ENCODE measurements at places on chromosomes 7 and 10. TPM values are rescaled to one million over a fixed set of nuclear protein-coding genes. Genes with fewer than 3 reads are reported as not detected.

GRCh38 chr10:119028900-119029612 is 458 bp upstream of the NANOS1 start:
- H3K27ac ChIP-seq: no peak overlapping the region
- H3K4me3 ChIP-seq: peak overlapping the region; percentile 72
- H3K4me1 ChIP-seq: peaks cover 28% of the 10 kb centered on the region
- peaks cover 21% of the 10 kb centered on the region for H3K36me3 ChIP-seq
- DNase-seq: peak; percentile 78
- H3K27me3 ChIP-seq: peaks cover 8% of the 10 kb centered on the region

PRKCQ gene
- total RNA-seq: 69.5 TPM

KIAA1549 gene
- 0.12 TPM for total RNA-seq

DNA sequence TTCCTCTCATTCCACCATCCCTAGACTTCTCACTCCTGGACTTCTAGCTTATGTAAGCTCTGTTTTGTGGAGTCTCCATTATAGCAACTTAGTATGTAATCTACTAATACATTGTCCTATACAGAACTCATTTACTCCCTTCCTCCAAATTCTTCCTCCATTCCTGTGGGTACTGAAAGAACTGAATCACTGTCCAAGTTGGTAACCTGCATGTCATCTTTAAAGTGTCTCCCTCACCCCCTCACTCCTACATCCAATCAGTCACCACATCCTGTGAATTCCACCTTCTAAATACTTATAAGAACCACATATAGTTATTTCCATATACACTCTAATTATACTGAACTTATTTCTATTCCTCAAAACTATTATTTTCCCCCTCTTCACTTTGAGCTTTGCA is 20.3 kb downstream of the AASS start:
- H3K4me3 ChIP-seq: no peak overlapping the region
- no peaks in the 10 kb centered on the region for H3K36me3 ChIP-seq
- no peaks in the 10 kb centered on the region for H3K4me1 ChIP-seq
- H3K27me3 ChIP-seq: no peaks in the 10 kb centered on the region
- no peak overlapping the region for H3K27ac ChIP-seq

RALA gene
- 34.2 TPM for total RNA-seq

DNA sequence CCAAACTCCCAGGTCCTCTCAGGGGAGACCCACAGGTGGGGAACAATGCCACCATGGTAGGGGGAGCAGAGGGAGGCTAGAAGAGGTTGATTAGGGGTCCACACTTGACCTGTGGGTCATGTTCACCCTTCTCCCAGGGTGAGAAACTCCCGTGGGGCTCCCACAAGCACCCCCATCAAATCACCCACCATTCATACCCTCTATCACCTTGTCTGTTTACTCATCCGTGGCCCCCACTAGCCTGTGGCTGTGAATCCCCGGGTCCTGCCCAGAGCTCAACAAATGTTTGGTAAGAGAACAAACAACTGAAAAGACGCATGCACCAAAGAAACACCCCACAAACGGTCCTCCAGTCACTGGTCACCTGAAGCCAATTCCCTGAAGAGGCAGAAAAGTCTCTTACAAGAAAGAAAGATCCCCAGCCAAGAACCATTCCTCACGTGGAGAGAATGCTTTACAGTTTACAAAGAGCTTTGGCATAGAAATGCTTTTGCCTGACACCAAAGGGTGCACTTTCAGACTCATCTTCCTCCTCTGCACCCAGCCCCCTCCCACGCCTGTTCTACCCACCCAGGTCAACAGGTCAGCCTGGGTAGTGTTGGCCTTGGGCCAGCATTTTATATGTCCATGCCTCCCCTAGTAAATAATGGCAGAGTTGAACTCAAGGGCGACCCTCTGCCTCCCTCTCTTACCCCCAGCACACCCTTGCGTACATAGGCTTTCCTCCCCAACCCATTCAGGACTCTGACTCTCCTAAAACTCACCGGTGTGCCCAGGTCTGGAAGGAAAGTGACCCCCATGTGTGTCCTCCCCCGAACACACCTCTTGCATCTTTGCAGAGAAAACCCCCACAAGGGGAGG is 1.9 kb downstream of the ZCCHC24 start:
- H3K27me3 ChIP-seq: peaks cover 37% of the 10 kb centered on the region
- no peak overlapping the region for H3K27ac ChIP-seq
- no peaks in the 10 kb centered on the region for H3K36me3 ChIP-seq

TYW1B gene
- 4.6 TPM for total RNA-seq

- peak overlapping the region; percentile 57 for H3K27ac ChIP-seq
- H3K4me3 ChIP-seq: no peak overlapping the region
- H3K27me3 ChIP-seq: no peaks in the 10 kb centered on the region
- peak; percentile 52 for DNase-seq
These were observed 15.6 kb upstream of the PPIF start for GRCh38 chr10:79331709-79332108.

GRCh38 chr10:125076891-125077541 is 83.3 kb downstream of the CTBP2 start:
- DNase-seq: no peak
- H3K4me3 ChIP-seq: no peak overlapping the region
- H3K27me3 ChIP-seq: peaks cover 2% of the 10 kb centered on the region
- H3K27ac ChIP-seq: no peak overlapping the region
- H3K36me3 ChIP-seq: no peaks in the 10 kb centered on the region

- no peaks in the 10 kb centered on the region for H3K27me3 ChIP-seq
- no peaks in the 10 kb centered on the region for H3K4me1 ChIP-seq
- no peak overlapping the region for H3K4me3 ChIP-seq
- DNase-seq: no peak
These were observed 54.0 kb upstream of the ABCB5 start for GRCh38 chr7:20561466-20561865.

DNA sequence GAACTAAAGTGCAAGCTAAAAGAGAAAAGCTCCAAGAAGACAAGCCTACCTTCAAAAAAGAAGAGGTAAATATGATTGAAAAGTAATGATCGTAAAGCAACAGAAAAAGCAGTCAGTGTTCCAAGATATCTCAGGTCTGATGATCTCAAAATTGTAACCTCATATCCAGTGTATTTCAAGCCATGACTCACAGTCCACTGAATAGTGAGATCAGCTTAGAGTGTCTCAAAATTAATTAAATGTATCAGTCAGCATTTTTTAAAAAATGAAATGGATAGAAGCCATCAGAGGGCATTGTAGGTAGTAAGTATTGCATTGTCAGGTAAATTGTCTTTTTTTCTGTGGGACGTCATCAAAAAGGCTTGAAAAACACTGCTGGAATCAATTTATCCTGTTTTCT is 50.6 kb upstream of the AGBL3 start:
- no peak overlapping the region for H3K27ac ChIP-seq
- peaks cover 20% of the 10 kb centered on the region for H3K4me1 ChIP-seq
- no peaks in the 10 kb centered on the region for H3K27me3 ChIP-seq

DNA sequence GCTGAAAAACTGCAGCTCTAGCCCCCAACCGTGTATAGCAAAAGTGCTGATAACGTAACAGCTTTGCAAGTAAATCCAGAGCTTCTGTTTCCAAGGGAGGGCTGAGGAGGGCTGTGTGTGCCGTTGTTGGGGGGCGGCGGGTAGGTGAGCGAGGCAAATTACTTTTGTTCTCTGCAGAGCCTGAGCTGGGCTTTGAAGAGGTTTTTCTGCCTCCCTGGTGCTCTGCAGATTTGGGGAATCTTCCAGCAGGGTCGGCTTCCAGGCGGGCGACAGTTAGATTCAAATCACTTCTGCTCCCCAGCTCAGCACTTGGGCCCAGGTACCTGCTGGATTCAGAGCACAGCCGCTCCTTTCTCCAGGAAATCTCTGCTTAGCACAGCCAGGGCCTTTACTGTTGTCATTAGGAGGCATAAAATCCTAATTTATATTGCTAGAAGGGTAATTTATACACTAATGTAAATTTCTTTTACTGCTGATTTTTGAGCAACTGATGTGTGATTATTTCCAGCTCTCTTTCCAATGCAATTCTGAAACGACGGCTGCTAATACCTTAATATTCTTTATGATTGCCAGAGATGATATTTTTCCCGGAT is 442.4 kb downstream of the TYW1 start:
- no peak for DNase-seq
- H3K4me3 ChIP-seq: no peak overlapping the region
- no peaks in the 10 kb centered on the region for H3K4me1 ChIP-seq
- no peaks in the 10 kb centered on the region for H3K27me3 ChIP-seq

GDF2 gene
- total RNA-seq: not detected

- no peak for DNase-seq
- no peak overlapping the region for H3K4me3 ChIP-seq
- no peaks in the 10 kb centered on the region for H3K36me3 ChIP-seq
- no peak overlapping the region for H3K27ac ChIP-seq
These were observed 20.1 kb downstream of the CYTH3 start for GRCh38 chr7:6252341-6252746.

CUBN gene
- total RNA-seq: 2.4 TPM

DNA sequence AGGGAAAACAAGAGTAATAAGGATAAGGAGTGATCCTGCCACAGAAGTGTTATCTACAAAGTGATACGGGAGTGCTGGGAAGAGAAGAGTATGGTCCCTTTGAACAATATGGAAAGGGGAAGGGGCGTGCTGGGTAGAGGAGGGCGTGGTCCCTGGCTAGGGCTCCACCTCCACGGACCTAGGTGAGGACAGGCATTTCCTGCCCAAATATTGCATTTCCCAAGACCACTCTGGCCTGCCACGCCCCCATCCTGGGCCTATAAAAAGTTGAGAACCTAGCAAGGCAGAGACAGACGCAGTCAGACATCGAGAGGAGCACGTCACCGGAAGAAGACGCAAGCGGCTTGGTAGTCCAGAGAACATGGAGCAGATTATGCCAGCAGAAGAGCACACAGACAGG is 22.8 kb downstream of the VSTM4 start:
- no peak overlapping the region for H3K27ac ChIP-seq
- no peaks in the 10 kb centered on the region for H3K36me3 ChIP-seq
- H3K4me1 ChIP-seq: no peaks in the 10 kb centered on the region
- H3K27me3 ChIP-seq: no peaks in the 10 kb centered on the region
- DNase-seq: no peak
- no peak overlapping the region for H3K4me3 ChIP-seq

BMI1 gene
- 30.3 TPM for total RNA-seq

DNA sequence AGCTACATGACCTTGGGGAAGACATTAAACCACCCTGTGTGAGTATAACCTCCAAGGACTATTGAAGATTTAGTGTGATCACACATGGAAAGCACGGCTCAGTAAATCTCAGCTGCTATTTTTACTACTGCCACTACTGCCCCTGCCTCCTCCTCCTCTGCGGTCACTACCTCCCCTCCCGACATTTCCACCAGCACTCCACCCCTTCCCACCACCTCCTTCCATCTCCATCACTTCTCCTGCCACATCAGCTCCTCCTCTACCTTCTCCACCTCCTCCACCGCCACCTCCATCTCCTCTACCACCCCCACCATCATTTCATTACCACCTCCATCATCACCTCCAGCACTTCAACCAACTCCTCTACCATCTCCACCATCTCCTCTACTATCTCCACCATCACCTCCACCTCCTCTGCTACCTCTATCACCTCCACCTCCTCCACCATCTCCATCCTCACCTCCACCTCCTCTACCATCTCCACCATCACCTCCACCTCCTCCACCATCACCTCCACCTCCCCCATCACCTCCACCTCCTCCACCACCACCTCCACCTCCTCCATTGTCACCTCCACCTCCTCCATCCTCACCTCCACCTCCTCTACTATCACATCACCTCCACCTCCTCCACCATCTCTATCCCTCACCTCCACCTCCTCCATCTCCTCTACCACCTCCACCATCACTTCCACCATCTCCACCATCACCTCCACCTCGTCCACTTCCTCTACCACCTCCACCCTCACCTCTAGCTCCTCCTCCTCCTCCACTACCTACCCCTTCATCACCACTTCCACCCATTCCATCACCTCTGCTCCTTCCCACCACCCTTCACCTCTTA is 69.4 kb downstream of the GRB10 start:
- H3K4me1 ChIP-seq: peaks cover 6% of the 10 kb centered on the region
- H3K27me3 ChIP-seq: no peaks in the 10 kb centered on the region
- no peak overlapping the region for H3K27ac ChIP-seq
- H3K4me3 ChIP-seq: no peak overlapping the region

DNA sequence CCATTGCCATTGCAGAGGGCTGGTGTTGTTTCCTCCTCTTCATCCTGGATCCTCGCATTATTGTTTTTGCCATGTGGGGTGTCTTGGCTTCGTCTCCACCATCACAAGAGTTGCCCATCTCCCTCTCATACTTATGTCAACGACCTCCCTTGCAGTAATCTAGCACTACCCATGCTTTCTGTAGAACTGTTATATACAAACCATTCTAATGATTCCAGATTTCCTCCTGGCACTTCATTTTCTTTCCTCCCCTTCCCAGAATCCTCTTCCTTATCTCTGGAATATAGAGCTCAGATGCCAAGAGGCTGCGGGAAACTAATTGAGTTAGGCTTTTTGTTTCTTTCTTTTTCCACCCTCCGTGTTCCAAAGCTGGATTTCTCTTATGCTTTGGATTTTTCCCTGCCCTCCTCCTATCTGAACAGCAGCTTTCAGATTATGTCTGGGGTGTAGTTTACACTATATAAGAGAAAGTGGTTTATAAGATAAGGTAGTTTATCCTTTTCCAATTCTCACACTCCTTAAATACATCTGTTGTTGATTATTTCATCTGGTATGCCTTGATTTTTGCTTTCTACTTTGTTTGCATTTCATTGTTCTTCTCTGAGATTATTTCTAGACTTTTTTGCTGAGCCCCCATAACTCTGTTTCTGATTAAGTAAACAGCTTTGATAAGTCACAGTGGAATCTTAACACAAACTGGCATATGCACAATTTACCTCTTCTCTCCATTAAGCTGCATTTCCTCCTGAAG is 264.1 kb downstream of the BICC1 start:
- H3K27me3 ChIP-seq: no peaks in the 10 kb centered on the region
- no peak overlapping the region for H3K4me3 ChIP-seq
- no peaks in the 10 kb centered on the region for H3K4me1 ChIP-seq
- H3K27ac ChIP-seq: no peak overlapping the region
- DNase-seq: no peak

CROT gene
- total RNA-seq: 14.2 TPM

GRCh38 chr7:87473986-87474385 is 1.5 kb downstream of the ABCB4 start:
- H3K27me3 ChIP-seq: peaks cover 48% of the 10 kb centered on the region
- peaks cover 11% of the 10 kb centered on the region for H3K4me1 ChIP-seq
- DNase-seq: no peak
- no peak overlapping the region for H3K4me3 ChIP-seq
- H3K27ac ChIP-seq: no peak overlapping the region

AKR1C8 gene
- total RNA-seq: 0.50 TPM

CYP3A4 gene
- total RNA-seq: not detected

- no peak overlapping the region for H3K4me3 ChIP-seq
- H3K27me3 ChIP-seq: no peaks in the 10 kb centered on the region
- H3K4me1 ChIP-seq: peaks cover 67% of the 10 kb centered on the region
- H3K27ac ChIP-seq: peak overlapping the region; percentile 58
- H3K36me3 ChIP-seq: peaks cover 71% of the 10 kb centered on the region
These were observed 12.7 kb downstream of the YWHAG start for GRCh38 chr7:76346097-76346496.

- H3K27ac ChIP-seq: no peak overlapping the region
- H3K4me3 ChIP-seq: no peak overlapping the region
- no peak for DNase-seq
- H3K4me1 ChIP-seq: peaks cover 3% of the 10 kb centered on the region
- no peaks in the 10 kb centered on the region for H3K27me3 ChIP-seq
- H3K36me3 ChIP-seq: no peaks in the 10 kb centered on the region
These were observed 134.3 kb downstream of the TAX1BP1 start for GRCh38 chr7:27873981-27874957.

GRCh38 chr10:123555616-123556015 is 110.5 kb upstream of the GPR26 start:
- H3K4me3 ChIP-seq: no peak overlapping the region
- no peaks in the 10 kb centered on the region for H3K36me3 ChIP-seq
- H3K27ac ChIP-seq: no peak overlapping the region
- H3K4me1 ChIP-seq: no peaks in the 10 kb centered on the region
- no peak for DNase-seq
- peaks cover 6% of the 10 kb centered on the region for H3K27me3 ChIP-seq
